A549 treated with DMSO at 1 μM for 4 hours (cell line): ENCODE measurements at places on chromosomes 4 and X. TPM values are rescaled to one million over a fixed set of nuclear protein-coding genes. Genes with fewer than 3 reads are reported as not detected.

FAT4 gene
- 1.1 to 2.6 TPM (median 1.7 TPM) in 5 replicates for total RNA-seq

XG gene
- 0.04 TPM in 1 of 5 replicates, not detected in the others for total RNA-seq

SH3D19 gene
- 27.0 to 36.5 TPM (median 28.1 TPM) in 5 replicates for total RNA-seq

GNRHR gene
- total RNA-seq = not detected in 5 replicates

RASSF6 gene
- total RNA-seq = 0.55 to 0.96 TPM (median 0.76 TPM) in 5 replicates

PPBP gene
- 0.15 to 0.24 TPM in 2 of 5 replicates, not detected in the others for total RNA-seq

INTU gene
- 1.1 to 1.7 TPM (median 1.3 TPM) in 5 replicates for total RNA-seq

RAI2 gene
- 0.16 to 0.19 TPM (median 0.18 TPM) in 4 of 5 replicates, not detected in the other for total RNA-seq

RHOXF1 gene
- total RNA-seq = 0.12 TPM in 1 of 5 replicates, not detected in the others

S100P gene
- total RNA-seq = 21.3 to 67.3 TPM (median 61.9 TPM) in 5 replicates

SHROOM4 gene
- total RNA-seq = not detected in 5 replicates

ZCCHC18 gene
- total RNA-seq = 0.07 to 0.87 TPM (median 0.24 TPM) in 4 of 5 replicates, not detected in the other

BEND4 gene
- not detected in 5 replicates for total RNA-seq

CD40LG gene
- total RNA-seq = not detected in 5 replicates

GJB1 gene
- total RNA-seq = 0.06 to 0.08 TPM (median 0.08 TPM) in 3 of 5 replicates, not detected in the others

RRH gene
- total RNA-seq = 0.06 to 0.15 TPM (median 0.11 TPM) in 3 of 5 replicates, not detected in the others

ZFP92 gene
- total RNA-seq = 0.39 to 0.69 TPM (median 0.56 TPM) in 5 replicates

MOSPD2 gene
- total RNA-seq = 8.0 to 11.8 TPM (median 9.3 TPM) in 5 replicates

DUSP21 gene
- total RNA-seq = not detected in 5 replicates

MGARP gene
- total RNA-seq = 0.47 to 0.85 TPM (median 0.82 TPM) in 5 replicates

NAT8L gene
- 11.9 to 15.4 TPM (median 13.8 TPM) in 5 replicates for total RNA-seq

LUZP4 gene
- not detected in 5 replicates for total RNA-seq

LRAT gene
- total RNA-seq = 0.05 to 0.12 TPM (median 0.09 TPM) in 4 of 5 replicates, not detected in the other

SSX3 gene
- total RNA-seq = not detected in 5 replicates

CENPVL1 gene
- not detected in 5 replicates for total RNA-seq

STPG2 gene
- not detected in 5 replicates for total RNA-seq

PRDM5 gene
- total RNA-seq = 3.6 to 5.2 TPM (median 4.5 TPM) in 5 replicates

UGT2B15 gene
- total RNA-seq = 0.06 to 0.11 TPM (median 0.08 TPM) in 4 of 5 replicates, not detected in the other

GLOD5 gene
- not detected in 5 replicates for total RNA-seq

AWAT2 gene
- not detected in 5 replicates for total RNA-seq

SRPX gene
- total RNA-seq = 4.4 to 6.9 TPM (median 6.4 TPM) in 5 replicates

MAOA gene
- 0.16 to 0.49 TPM (median 0.40 TPM) in 5 replicates for total RNA-seq

WNK3 gene
- total RNA-seq = 0.01 TPM in 2 of 5 replicates, not detected in the others

GC gene
- not detected in 5 replicates for total RNA-seq

EXOC1L gene
- not detected in 5 replicates for total RNA-seq

MAGED4 gene
- 7.2 to 10.4 TPM (median 9.5 TPM) in 5 replicates for total RNA-seq

SPANXN4 gene
- not detected in 5 replicates for total RNA-seq

TIGD4 gene
- 0.09 to 0.31 TPM (median 0.23 TPM) in 5 replicates for total RNA-seq

XAGE2 gene
- total RNA-seq = not detected in 5 replicates
